Endothelial cell (in vitro differentiated cells): ENCODE measurements at places on chromosomes 7 and 10.

DNA sequence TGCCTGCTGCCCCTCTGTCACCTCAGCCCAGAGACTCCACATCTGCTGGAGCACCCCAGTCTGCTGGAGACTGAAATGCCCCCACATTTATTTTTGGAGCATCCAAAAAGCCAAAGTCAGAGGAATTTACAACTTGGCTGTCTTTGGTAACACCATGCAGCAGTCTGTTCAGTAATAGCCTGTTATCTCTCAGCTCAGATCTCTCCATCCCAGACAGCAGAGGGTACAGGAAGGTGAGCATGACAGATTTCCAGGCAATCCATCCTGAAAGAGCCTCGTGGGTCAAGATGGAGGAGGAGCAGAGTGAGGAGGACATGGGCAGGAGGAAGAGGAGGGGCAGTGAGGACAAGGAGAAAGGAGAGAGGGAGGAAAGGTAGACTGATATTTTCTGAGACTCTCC lies 55.9 kb downstream of the GRID1 start:
- DNase-seq: no peak

DNA sequence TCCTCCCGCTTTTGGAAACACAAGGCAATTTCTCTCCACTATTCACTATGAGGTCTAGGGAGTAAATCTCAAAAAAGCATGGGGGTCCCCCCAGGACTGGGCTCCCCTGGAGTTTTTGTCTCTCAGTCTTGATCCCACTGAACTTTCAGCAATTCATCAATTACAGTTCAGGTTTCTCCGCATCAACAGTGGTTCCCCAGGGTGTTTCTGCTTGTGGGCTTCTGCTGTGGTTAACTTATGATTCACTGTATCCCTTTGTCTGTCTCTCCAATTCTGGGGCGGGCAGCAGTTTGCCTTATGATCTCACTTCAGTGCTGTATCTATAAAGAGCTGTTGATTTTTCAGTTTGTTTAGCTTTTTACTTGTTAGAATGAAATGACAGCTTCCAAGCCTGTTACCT lies 142.6 kb upstream of the CDC14C start:
- DNase-seq: no peak

DNA sequence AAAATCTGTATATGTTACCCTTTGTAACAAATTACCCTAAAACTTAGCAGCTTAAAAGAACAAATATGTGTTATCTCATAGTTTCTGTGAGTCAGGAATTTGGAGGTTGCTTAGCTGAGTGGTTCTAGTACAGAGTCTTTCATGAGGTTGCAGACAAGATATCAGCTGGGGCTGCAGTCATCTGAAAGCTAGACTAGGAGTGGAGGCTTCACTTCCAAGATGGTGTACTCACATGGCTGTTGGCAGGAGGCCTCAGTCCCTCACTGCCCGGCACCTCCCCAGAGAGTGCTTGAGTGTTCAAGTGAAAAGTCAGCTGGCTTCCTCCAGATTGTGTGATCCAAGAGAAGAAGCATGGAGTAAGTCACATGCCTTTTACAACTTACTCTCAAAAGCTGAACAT lies 16.9 kb upstream of the GGCT start:
- DNase-seq: no peak

DNA sequence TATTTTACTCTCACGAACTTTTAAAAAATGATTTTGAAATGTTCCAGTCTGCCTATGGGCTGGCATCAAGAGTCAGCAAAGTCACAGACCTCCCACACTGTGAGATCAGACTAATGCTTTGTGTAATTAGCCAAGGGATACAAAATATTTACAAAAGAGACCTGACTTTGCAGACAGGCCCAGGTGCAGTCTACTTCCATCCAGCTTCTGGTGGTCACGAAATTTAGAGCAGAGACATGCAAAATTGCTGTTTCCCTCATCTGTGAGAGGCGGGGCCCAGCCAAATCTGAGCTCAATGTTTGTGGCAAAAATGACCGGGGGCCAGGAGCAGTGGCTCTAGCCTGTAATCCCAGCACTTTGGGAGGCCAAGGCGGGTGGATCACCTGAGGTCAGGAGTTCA lies 82.5 kb upstream of the PITRM1 start:
- no peak for DNase-seq

DNA sequence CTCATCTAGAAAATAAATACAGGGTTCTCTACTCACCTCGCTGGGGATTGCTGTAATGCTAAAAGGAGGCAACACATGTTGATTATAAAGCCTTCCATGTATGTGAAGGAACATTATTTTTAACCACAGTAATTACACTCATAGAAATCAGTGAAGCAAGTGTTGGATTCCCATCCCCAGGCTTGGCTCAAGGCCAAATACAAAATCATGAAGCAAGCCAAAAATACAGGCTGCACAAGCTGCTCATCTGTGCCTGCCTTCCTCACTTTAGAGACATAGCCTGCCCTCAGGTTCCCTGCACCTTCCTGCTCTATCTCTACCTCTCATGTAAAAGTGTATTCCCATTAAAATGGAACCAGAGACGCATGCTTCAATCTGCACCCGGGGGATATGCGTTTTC lies 1077.1 kb upstream of the C7orf33 start:
- no peak for DNase-seq
